Activated B cell treated with CpG ODN at 0.5 μM for 24 hours (primary cell): ENCODE measurements at places on chromosomes 5 and 9.

- no peak for DNase-seq
Measured at GRCh38 chr9:101705135-101705661, 33.2 kb downstream of the GRIN3A start.

GRCh38 chr9:71544464-71544863 is 223.8 kb downstream of the CEMIP2 start:
- no peak for DNase-seq

DNA sequence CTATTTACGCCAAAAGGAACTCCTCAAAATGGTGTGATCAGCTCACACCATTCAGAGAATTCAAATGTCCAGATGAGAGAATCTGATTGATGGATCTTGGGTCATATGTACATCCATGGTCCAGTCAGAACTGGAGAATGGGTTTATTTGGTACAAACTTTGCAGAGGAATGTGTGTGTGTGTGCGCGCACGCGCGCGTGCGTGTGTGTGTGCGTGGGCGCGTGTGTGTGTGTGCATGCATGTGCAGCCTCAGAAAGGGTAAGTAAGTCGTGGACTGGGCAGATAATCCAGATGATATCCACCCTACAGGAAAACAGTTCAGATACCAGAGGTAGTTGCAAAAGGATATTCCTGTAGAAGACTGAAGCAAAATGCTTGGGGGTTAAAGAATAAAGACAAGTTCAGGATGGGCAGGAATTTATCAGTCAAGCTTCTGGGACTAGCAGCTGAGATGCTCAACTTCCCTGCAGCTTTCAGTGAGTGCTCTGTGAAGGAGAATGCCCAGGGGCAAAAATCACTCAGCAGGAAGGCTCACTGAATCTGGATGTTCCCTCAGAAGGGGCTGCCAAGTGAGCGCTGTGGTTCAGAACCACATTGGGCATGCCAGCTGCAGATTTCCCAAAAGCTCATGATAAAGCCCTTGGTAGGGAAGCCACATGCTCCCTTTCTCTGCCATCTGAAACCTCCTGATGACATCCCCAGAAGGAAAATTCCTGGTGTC is 440.5 kb upstream of the SGCD start:
- DNase-seq, result no peak

DNA sequence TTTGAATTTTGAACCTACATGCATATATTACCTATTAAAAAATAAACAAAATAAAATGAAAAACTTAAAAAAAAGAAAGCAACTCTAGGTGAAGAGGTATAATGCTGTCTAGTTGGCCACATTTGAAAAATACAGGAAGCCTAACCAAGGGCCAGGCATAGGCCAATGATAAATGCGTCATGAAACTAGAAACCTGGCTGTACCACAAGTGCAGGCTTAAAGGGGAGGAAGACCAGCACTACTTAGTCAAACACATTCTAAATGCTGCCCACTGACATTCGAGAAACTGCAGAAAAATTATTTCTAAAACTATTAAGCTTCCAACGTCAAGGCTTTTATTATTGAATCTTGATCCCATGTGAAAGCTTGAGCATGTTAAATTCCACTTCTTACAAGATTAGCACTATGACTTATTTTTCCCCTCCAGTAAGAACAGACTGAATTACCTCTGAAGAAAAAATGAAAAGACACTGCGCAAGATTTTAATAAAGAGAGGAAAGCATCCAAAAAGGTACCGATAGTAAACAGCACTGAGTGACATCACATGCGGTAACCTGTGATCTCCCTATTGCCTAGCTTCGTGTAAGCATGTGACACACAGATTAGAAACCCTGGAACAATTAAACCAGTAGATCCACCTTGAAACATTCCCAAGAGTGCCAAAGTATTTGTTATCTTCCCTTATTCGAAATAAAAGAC is 16.2 kb downstream of the CDC14B start:
- DNase-seq, result no peak
